Activated B cell treated with CpG ODN at 0.5 μM for 24 hours (primary cell): ENCODE measurements at places on chromosomes 16 and 17. TPM values are rescaled to one million over a fixed set of nuclear protein-coding genes. Genes with fewer than 3 reads are reported as not detected.

- no peak for DNase-seq
Measured at GRCh38 chr16:89855301-89855945, 18.0 kb upstream of the TCF25 start.

DNA sequence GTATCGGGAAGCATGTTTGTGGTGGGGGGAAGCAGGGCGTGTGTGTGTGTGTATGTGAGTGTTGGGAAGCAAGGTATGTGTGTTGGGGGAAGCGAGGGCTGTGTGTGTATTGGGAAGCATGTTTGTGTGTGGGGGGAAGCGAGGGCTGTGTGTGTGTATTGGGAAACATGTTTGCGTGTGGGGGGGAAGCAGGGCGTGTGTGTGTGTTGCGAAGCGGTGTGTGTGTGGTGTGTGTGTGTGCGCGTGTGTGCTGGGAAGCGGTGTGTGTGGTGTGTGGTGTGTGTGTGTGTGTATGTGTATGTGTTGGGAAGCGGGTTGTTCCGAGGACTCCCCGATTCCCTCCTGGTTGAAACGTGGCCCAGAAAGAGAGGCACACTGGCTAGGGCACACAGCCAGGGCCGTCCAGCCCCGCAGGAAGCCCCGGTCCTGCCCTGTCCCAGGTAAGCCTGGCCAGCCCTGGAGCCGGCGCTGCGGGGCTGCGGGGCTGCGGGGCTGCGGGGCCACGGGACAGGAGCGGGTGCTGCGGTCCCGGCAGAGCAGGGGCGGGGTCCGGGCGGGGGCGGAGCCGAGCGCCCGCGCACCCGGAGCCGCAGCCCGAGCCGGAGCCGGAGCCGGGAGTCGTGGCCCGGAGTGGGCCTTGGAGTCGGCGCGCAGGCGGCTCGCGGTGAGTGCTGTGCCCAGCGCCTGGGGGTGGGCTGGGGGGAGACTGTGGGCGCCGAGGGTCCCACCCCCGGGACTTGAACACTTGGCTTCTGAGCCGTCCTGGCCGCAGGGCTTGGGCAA, at the start of gene NOD2:
NOD2 (plus strand) TSS at position 608 of the 783 bp plus-strand sequence. CDS start 5,890 bp downstream, outside the sequence.
- no peak for DNase-seq

GRCh38 chr17:36730095-36730808, 128.9 kb downstream of the MRM1 start:
- DNase-seq, result no peak

GRCh38 chr17:6915620-6916019, 80.2 kb upstream of the ALOX12 start:
- DNase-seq, result no peak

GABARAPL2 gene
- total RNA-seq, result 62.9 and 69.4 TPM in 2 replicates
